ENCODE measurements at places on chromosomes 2 and 18.
A peak's percentile ranks its signal among the peaks of the same experiment; 100 is the strongest.

DNA sequence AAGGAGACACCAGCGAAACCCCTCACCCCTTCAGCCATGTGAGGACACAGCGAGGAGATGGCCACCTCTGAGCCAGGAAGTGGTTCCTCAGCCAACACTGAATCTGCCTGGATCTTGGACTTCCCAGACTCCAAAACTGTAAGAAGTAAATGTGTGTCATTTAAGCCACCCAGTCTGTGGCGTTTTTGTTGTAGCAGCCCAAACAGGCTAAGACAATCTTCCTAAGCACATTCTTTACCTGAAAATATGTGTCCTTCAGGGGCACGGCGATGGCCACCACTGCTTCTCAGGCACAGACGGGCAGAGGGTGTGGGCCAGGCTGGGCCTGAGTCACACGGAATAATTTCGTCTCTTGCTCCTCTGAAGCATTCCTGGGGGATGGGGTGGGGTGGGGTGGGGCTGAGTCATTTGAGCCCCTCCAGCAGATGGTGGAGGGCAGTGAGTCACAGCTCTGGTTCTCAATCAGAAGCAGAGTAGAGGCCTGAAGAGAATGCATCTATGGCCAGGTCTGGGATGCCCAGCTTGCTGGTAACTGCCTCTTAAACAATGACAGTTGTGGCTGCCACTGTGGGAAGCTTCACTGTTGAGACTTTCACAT is 142.4 kb downstream of the CAPN13 start:
- no peak for DNase-seq

- no peak for DNase-seq
These were observed 309.6 kb upstream of the SKOR2 start for GRCh38 chr18:47560723-47561715.

- DNase-seq = no peak
These were observed 18.4 kb downstream of the SLC4A3 start for GRCh38 chr2:219645631-219646527.

DNA sequence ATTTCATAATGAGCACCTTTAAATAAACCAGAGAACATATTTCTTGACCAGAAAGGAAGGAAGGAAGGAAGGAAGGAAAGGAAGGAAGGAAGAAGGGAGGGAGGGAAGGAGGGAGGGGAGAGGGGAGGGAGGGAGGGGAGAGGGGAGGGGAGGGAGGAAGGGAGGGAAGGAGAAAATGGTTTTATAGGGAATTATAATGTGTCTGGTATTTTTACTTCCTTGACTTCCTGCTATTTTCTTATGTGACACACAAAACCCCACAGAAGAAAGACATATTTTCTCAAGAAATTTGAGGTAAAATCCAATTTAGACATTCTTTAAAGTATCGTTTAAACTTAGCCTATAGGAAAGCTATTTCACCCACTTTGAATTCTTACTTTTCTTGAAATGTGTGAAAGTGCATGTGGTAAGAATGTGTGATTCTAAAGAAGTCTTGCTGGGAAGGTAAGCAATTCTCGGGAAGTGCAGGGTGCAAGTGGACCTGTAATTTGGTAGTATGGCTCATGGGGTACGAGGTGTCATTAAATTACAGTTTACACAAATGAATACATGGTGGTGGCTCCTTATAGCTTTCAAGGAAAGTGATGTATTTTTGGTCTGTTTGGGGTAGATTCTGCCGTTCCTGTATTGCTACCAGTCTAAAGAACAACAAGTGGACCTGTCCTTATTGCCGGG is 18.0 kb downstream of the RNF125 start:
- no peak for DNase-seq

GRCh38 chr2:207515671-207516070 is 14.1 kb upstream of the CREB1 start:
- DNase-seq = no peak

GRCh38 chr2:121969166-121969565 is 213.7 kb downstream of the TSN start:
- DNase-seq = no peak

DNA sequence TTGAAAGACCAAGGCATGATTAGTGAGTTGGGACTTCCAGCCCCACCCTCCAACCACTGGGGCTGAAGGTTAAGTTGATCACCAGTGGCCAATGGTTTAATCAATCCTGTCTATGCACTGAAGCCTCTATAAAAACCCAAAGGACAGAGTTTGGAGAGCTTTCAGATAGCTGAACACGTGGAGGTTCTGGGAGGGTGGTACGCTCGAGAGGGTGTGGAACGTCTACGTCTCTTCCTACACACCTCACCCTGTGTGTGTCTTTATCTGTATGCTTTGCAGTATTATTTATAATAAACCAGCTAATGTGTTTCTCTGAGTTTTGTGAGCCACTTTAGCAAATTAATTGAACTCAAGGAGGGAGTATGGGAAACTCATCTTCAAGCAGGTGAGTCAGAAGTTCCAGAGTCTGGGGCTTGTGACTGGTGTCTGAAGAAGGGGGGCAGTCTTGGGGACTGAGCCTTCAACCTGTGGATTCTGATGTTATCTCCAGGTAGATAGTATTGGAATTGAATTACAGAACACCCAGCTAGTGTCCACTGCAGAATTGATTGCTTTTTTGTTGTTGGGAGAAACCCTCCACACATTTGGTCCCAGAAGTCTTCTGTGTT is 20.3 kb downstream of the ACTR3 start:
- no peak for DNase-seq

GRCh38 chr2:11867926-11868325 is 121.5 kb downstream of the LPIN1 start:
- DNase-seq = peak; percentile 53

DNA sequence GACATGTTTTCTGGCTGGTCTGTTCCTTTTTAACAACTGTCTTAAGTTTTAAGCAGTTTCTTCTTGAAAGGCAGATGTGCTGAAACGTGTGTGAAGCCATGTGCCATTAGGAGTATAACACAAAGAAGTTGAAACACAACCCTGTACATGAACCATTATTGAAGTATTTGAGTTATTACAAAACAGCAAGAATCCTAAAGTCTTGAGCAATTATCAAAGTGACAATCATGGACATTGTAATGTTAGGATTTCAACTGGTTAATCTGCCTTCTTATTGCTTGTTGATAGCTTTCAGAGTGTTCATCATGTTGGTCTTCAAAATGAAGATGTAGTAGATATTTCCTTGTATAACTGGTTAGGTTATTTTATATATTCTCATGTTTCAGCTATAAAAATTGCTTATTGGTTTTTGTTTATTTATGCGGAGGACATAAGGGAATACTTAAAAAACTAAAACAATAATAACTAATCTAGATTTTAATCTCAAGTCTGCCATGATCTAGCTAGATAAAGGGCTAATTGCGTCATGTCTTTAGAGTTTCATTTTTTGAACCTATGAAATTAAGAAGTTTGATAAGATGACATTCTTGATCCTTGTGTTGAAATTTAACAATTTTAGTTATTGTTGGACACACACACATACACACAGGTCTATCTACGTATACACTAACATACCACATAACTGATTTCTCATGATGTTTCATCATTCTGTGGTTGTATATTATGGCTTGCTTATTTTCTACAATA is 21.1 kb downstream of the PPP1R1C start:
- no peak for DNase-seq

- DNase-seq = no peak
These were observed 26.7 kb downstream of the ZEB2 start for GRCh38 chr2:144493027-144493809.

DNA sequence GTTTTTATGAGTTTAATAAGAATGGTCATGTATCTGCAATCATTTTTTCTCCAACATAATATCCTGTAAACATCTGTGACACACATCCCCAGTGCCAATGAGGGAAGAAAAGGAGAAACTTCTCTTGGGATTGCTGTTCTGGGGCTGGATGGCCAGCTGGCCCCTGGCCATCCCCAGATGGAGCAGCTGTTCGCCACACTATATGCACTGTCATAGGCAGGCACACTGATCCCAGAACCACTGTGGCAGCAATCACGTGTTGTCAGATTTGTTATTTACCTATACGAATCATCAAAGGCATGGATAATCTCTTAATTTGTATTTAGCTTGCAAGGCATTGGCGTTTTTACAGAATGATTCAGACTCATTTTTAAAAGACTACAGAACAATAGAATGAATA is 167.6 kb upstream of the ACAA2 start:
- no peak for DNase-seq

- DNase-seq = no peak
These were observed 7.9 kb downstream of the ARL4C start for GRCh38 chr2:234488913-234489451.

DNA sequence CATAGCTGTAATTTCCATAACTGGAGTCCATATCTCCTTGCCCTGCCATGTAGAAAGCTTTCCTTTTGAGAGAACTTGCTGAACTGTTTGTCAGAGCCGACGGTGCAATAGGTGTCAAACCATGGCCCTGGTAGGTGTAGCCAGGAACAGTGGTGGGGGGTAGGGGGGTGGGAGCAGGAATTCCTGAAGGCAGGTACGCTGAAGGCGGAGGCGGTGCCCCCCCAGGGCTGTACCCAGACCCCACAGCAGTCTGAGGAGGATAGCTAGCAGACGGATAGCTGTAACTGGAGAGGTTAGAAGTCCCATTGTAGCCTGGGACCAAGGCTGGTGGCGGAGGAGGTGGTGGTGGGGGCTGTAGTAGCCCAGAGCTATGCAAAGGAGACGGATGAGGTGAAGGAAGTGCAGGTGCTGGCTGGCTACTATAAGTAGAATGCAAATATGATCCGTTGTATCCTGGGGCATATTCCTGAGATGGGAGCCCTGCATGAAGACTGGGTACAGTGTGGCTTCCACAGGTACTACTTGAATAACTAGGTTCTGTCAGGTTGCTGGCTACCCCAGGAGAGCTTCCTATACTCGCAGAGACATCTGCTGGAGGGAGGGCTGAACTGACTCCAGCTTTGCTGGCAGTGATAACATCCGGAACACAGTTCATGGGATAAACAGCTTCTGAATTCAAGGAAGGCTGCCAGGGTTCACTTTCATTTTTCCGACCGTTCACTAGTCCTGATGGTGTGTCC is 124.8 kb downstream of the FIGN start:
- no peak for DNase-seq

DNA sequence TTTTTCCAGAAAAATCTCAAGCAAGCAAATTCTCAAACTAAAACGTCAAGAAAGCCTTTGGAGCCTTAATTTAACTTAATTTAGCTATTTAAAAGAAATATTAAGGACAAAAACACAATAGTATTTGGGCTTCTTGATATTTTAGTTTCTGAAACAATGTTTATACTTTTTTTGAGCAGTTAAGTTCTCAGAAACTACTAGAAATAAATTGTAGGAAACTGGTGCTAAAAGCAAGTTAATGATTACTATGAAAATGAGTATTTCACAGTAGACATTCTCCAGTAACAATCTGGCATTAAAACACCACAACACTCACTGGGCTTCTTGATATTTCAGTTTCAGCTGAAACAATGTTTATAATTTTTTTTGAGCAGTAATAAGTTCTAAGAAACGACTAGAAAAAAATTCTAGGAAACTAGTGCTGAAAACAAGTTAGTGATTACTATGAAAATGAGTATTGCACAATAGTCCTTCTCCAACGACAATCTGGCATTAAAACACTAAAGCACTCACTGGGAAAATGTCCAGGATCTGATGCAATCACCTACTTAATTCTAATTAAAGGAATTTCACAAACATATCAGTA is 45.1 kb downstream of the TRAK2 start:
- DNase-seq = no peak

DNA sequence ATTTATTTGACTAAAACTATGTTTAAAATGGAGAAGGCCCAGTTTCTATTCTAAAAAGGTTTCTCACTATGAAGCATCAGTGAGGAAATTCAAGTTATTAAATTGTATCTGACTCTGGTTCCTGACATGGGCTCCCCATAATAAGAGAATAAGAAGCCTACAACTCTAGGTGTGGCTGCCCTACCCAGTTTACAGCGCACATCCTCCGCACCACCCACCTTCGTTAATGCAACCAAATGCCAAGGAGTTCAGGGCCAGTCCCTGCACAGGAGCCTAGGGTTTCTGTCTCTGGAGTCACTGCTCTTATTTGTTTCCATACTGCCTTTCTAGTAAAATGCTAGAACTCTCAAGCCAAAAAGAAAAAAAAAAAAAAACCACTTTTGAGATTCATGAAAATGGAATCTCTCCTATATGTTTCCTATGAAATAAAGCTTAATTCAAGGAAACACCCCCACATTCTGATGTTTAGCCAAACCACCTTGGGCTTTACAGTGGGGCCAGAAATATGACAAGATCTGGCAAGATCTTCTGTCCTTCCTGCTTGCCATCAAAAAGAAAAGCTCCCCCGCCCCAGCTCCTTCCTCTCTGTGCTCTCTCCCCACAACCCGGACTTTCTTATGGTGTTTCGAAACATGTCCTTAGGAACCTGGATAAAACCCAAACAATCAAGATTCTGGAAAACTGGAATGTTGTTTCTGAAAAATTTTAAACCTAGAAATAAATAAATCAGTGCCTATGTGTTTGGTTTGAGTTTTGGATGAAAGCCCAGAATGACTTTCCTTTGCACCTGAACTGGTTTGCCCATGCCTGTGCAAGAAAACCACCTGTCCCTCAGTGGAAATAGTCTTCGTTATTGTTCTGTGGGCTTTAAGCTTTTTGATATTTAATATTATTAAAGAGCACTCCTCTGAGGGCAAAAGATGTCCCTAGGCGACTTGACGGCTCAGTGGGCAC is 136.7 kb downstream of the SP3 start:
- DNase-seq = no peak

- no peak for DNase-seq
These were observed 67.9 kb downstream of the SLC9A4 start for GRCh38 chr2:102540882-102541281.

DNA sequence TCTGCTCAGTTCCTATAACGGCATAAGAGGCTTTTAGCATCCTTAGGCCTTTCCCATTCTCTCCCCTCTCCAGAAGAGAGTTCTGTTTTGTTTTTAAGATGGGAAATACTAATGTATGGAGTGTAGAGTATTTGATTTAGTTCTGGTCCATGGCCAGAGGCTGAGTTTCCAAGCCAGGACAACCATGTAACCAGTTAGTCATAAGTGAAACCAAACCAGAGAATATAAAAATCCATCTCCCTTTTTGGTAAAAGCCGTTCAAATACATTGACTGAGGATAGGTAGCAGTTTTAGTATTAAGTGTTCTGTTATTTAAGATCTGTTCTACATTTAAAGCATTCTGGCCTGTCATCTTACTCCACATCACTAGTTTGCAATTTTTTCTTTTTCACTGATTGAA is 3.1 kb downstream of the PSMD1 start:
- no peak for DNase-seq

DNA sequence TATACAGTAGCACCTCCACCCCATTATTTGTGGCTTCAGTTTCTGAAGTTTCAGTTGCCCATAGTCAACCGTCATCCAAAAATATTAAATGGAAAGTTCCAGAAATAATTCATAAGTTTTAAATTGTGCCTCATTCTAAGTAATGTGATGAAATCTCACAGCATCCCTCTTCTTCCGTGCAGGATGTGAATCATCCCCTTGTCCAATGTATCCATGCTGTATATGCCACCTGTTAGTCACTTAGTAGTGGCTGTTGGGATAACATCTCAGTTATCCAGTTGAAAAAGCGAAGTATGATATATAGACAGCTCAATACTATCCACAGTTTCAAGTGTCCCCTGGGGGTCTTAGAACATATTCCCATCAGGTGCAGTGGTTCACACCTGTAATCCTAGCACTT is 119.1 kb upstream of the OTX1 start:
- DNase-seq = no peak

Data from coronary artery (tissue), 2 donors.